HCT116 (cell line): ENCODE measurements at places on chromosomes 6 and 20. TPM values are rescaled to one million over a fixed set of nuclear protein-coding genes. Genes with fewer than 3 reads are reported as not detected.
A peak's percentile ranks its signal among the peaks of the same experiment; 100 is the strongest.

The C20orf204 gene
- 2.5 TPM for total RNA-seq

The GPR6 gene
- not detected for total RNA-seq

The SYTL3 gene
- total RNA-seq = 55.3 TPM

The CALHM4 gene
- not detected for total RNA-seq

The AGER gene
- 22.6 TPM for total RNA-seq

The EYS gene
- total RNA-seq = not detected

The CST9L gene
- total RNA-seq = not detected

The MMP24 gene
- not detected for total RNA-seq

The HIVEP2 gene
- 8.1 TPM for total RNA-seq

The TGM2 gene
- 6.1 TPM for total RNA-seq

The SLX4IP gene
- 11.1 TPM for total RNA-seq

The MEP1A gene
- not detected for total RNA-seq

The LPA gene
- total RNA-seq = not detected

DNA sequence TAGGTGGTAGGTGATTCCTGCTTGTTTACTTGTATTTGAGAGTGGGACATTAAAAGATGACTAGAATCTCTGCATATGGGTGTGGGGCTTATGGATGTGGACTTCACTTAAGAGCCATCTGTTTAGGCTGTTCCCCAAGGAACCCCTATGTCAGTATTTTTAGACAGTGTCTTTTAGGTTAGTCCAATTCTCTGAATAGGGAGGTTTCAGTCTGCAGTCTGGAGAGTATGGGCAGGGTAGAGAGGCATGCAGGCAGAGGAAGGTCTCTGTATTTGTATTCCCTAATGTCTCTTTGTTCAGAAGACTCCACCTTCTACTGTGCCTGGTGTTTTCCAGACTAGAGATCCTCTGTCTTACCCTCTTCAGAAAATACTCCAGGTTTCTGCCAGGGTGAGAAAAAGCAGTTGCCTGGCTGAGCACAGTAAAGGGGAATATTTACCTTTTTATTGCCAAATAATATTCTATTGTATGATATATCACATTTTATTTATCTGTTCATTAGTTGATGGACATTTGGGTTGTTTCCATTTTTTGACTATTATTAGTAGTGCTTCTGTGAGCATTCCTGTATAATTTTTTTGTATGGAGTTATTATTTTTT is 19.1 kb downstream of the SLX4IP start:
- no peak for DNase-seq

DNA sequence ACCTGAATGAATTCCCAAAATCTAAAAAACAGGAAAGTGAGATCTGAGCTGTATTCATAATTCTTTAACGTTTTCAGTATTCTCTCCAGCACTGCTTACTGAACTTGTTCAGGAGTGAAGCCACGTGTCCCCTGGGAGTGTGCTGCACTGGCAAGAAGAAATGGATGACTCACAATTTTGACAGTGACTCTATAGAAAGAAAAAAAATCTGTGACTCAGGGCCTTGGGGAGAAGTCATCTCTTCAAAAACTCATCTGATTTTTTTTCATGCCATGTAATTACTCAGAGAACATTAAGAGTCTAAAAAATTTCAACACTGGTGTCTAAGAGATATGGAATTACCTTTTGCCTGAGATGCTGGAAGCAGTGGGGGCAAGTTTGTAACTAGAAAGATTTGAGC is 39.7 kb downstream of the ANKEF1 start:
- DNase-seq = peak; percentile 29

- DNase-seq = no peak
These were observed 64.5 kb downstream of the ATP9A start for GRCh38 chr20:51703400-51704287.

DNA sequence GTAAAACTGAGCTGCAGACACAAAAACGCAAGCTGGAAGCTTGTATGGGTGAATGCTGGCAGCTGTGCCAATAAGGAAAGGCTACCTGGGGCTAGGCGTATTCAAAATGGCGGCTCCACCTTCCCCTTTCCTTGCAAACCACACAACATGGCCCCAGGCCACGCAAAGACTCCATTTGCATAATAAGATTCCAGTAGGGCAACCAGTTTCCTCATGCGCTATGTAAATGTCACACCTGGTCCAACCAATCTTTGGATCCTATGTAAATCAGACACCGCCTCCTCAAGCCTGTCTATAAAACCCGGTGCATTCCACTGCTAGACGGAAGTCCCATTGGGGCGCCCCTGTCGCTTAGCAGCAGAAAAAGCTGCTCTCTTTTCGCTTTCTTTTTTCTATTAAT is 505.9 kb upstream of the BTBD3 start:
- DNase-seq = no peak

- peak; percentile 60 for DNase-seq
These were observed 71.7 kb downstream of the RCAN2 start for GRCh38 chr6:46419576-46420002.

- DNase-seq = peak; percentile 46
These were observed 1.9 kb downstream of the STMND1 start for GRCh38 chr6:17103715-17104114.

DNA sequence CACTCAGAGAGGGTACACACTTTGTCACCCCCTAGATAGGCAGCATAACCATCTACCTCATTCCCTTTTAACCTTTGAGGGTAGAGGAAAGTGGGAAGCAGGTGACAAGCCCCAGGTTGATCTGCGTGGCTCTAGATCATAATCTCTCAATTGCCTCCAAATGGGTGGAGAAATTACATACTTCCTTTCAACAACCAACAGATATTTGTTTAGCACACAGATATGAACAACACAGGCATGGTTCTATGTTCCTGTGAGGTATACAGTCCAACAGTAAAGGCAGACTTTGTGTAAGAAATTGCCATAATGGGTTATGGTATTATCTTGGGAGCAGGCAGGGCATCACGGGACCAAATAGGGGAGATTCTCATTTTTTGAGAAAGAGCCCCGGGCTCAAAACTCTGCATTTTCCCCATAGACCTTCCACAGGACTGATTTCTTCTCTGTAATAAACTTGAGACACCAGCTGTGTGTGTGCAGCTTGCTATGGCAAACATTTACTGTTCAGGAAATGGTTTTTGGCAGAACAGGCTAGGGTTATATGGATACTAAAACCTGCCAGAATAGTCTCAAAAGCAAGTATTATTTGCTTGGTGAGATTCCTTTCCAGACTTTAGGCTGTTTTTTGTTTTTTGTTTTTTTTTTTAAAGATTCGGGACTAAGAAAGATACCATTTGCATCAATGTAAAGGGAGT is 126.2 kb downstream of the CD164 start:
- DNase-seq = no peak

GRCh38 chr20:47760686-47761481 is 24.4 kb downstream of the SULF2 start:
- no peak for DNase-seq

GRCh38 chr6:51495096-51495495 is 592.3 kb downstream of the PKHD1 start:
- DNase-seq = no peak

DNA sequence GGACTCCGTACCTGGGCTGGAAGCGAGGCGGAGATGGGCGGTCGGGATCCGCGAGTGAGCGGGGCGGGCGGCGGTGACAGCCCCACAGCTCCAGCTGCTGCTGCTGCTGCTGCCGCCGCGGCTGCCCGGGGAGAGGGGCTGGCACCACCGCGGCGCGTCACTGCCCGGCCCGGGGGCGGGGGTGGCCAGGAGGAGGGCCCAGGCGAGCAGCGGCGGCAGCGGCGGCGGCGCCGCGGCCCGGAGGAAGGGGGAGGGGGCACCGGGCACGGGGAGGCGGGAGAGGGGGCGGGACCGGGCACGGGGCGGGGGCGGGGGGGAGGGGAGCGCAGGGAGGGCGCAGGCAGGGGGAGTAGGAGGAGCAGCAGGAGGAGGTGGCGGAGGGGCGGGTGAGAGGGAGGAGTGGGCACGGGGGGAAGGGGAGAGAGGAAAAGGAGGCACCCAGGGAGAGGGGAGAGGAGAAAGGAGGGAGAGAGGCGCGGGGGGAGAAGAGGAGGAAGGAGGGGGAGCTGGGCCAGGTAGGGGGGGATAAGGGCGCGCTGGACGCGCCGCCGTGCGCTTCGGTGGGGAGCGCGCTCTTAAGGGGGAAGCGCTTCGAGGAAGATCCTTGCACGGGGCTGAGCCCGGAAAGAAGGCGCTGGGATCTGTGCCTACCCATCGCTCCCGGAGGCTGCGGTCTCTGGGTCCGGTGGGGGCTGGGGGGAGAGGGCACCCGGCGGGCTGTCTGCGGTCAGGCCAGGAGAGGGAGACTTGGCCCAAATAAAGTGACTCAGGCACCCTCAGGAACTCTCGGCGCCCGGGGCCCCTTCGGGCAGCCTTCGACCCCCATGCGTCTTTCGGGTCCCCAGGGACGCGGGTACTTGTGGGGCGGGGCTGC is 101.5 kb downstream of the NOL4L start:
- peak; percentile 3 for DNase-seq

- DNase-seq = no peak
These were observed 235.6 kb upstream of the PRDM1 start for GRCh38 chr6:105850261-105851112.

- no peak for DNase-seq
These were observed 242.7 kb downstream of the SOX4 start for GRCh38 chr6:21836277-21836676.

GRCh38 chr6:15340775-15341174 is 94.9 kb downstream of the JARID2 start:
- no peak for DNase-seq

- no peak for DNase-seq
These were observed 54.0 kb downstream of the PHACTR2 start for GRCh38 chr6:143731789-143732188.

DNA sequence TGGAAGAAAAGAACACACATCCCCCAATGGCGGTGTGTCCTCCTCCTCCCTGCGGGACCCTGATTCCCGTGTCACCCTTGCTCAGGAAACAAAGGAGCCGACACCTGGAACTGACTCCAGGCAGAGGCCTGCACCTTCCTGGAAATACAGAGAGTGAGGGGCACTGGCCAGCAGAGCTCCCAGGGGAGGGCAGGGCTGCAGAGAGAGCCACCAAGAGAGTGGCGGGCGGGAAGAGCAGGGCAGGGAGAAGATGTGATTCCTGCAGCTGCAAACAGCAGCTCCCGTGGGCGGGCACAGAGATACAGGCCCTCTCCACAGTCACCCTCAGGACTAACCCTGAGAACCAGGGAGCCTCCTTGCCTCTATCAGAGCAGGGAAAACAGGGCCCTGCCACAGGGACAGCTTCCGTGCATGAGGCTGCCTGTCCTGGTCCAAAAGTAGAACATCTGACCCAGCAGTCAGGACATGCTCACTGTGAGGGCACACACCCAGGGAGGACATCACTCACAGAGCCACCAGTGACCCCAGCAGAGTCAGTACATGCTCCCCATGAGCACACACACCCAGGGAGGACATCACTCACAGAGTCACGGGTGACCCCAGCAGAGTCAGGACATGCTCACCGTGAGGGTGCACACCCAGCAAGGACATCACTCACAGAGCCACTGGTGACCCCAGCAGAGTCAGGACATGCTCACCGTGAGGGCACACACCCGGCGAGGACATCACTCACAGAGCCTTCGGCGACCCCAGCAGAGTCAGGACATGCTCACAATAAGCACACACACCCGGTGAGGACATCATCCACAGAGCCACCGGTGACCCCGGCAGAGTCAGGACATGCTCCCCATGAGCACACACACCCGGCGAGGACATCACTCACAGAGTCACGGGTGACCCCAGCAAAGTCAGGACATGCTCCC is 193.1 kb downstream of the DLL1 start:
- DNase-seq = no peak

GRCh38 chr6:81997090-81997926 is 244.8 kb upstream of the TENT5A start:
- DNase-seq = no peak

GRCh38 chr6:978937-979685 is 286.2 kb upstream of the EXOC2 start:
- DNase-seq = no peak

- no peak for DNase-seq
These were observed 73.9 kb downstream of the FOXF2 start for GRCh38 chr6:1463275-1463674.

- no peak for DNase-seq
These were observed 43.6 kb upstream of the SLC22A23 start for GRCh38 chr6:3500262-3501014.

DNA sequence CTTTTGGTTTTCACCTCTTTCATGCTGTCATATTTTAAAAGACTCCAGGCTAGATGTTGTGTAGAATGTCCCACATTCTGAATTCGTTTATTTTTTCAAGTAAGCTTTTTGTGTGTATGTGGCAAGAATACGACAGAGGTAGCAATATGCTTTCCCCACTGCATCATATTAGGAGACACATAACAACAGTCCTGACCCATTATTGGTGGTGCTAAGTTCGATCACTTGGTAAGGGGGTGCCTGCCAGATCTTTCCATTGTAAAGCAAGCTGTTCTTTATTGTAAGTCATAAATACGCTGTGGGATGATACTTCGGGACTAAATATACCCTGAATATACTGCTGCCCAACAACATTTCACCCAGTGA is 588 bp upstream of the NCOA3 start:
- DNase-seq = no peak

DNA sequence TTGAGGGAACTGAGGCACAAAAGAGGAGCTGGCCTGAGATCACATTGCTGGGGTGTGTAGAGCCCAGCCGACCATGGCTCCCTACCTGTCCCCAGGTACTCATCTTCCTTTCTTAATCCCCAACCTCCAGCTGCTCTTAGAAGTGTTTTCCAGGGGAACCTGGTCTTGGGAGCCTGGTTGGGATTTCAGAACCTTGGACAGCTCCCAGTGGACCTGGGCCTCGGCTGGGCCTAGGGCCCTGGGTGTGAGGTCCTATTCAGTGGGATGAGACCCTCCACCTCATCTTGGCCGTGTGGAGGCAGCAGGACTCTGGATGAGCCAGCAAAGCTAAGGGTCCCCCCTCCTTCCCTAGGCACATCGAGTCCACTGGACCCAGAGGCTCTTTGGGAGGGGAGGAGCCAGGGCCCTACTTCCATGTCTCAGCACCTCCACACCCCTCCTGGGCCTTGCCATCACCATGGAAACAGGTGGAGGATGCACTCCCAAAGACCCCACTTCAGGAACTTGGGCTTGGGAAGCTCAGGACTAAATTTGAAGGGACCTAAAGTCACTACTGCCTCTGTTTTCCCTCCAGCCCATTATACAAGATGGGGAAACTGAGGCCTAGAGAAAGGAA is 38.5 kb downstream of the DLGAP4 start:
- peak; percentile 13 for DNase-seq

GRCh38 chr20:54208548-54209176 is 775 bp downstream of the PFDN4 start:
- DNase-seq = no peak

DNA sequence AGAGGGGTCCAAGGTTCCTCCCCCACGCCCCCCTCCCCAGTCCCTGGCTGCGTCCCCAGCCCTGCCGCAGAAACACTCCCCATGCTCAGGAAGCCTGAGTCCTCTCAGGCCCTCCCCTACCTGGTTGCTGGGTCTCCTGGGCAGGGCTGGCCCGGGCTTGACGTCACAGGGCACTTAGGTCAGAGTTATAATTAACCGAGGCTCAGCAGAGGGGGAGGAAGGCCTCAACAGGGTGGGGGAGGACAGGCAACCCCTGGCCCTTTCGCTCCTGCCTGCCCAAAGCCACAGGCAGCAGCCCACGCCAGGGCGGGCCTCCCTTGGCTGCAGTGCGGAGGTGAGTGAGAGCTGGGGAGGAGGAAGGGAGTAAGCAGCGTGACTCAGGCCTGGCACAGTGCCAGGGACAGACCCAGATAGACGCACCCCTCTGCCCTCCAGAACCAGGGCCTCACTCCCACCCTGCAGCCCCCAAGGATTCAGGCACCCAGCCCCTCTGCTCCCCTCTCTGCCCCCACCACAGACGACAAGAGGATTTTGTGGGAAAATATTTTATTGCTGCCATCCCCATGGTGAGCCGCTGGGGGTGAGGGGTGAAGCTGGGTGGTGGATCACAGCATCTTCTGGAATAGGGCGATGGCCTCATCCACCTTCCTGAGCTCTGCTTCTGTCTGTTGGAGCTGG is at the start of gene VWA7:
Gene VWA7, minus strand, starts transcription at position 340 of the 678 bp plus-strand sequence. CDS start 549 bp downstream, outside the sequence.
- DNase-seq = peak; percentile 84

- DNase-seq = no peak
These were observed 9.3 kb downstream of the SYNGAP1 start for GRCh38 chr6:33428966-33429749.
